ENCODE measurements at places on chromosomes 11 and 22.

GRCh38 chr11:27423125-27423524 lies 49.5 kb downstream of the LGR4 start:
- H3K27ac ChIP-seq = no peak overlapping the region
- H3K36me3 ChIP-seq = no peaks in the 10 kb centered on the region
- H3K4me3 ChIP-seq = no peak overlapping the region

DNA sequence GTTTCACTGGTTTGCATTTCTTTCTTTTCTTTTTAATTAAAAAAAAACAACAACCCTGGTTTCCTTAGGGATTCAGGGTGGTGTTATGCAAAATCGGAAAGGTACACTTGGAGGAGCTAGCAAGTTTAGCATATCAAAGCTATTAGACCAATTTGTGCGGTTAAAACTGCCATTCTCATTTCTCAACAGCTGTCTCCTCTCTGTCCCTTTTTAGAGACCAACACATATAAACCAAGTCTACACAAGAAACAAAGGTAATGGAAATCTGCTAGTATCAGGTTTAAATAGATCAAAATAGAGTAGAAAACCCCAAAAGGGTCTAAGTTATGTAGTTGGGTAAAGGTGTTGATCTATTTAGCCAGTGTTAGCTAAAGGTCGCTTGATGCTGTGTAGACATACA lies 1.7 kb upstream of the SESN3 start:
- DNase-seq = no peak
- no peak overlapping the region for H3K4me3 ChIP-seq
- peaks cover 3% of the 10 kb centered on the region for H3K36me3 ChIP-seq
- no peak overlapping the region for H3K27ac ChIP-seq
- peaks cover 16% of the 10 kb centered on the region for H3K27me3 ChIP-seq

DNA sequence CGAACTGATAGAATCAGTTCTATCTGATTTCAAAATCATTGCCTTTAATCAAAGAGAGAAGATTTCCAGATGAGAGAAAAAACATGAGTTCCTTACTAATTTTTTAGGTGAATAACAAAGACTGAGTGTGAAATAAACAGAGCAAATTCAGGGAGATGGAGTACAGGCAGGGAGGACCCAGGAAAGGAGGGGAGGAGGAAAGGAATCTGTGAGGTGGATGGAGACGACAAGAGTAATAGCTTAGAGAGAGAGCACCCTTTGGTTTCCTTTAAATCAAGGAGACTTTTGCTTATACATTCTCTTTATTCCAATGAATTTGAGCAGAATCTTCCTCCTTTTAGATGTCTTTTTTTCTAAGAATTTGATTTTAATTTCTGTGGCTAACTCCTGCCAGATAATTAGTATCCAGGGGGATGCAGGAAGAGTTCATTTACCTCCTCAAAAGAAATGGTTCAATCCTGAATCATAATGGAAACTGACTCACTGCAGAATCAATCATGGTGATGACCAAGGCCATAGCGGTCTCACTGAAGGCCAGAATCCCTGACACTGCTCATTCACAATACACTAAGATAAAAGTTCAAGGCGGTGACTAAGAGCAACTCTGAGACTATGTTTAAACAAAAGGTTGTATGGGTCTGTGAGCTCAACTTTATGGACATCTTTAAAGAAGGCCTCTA lies 234.0 kb upstream of the ZC3H12C start:
- no peak overlapping the region for H3K27ac ChIP-seq
- no peak overlapping the region for H3K4me3 ChIP-seq
- no peak for DNase-seq
- H3K36me3 ChIP-seq = no peaks in the 10 kb centered on the region

DNA sequence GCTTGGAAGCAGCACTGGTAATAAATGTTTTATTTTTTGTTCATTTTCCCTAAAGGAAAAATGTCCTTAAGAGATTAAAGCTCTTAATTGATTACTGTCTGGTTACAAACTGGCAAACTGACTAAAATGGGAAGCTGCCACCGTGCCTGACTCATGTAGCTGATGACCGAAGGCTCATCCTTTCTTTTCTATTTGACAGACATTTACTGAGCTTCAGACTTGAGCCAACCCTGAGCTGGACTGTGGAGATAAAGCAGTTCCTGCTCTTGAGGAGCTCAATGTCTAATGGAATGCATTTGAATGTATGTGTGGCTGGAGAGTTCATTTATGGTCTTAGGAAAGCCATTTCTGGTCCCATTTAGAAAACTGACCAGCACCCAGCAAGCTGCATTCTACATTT lies 91.3 kb downstream of the RNF169 start:
- no peaks in the 10 kb centered on the region for H3K27me3 ChIP-seq
- H3K4me1 ChIP-seq = peaks cover 2% of the 10 kb centered on the region
- H3K36me3 ChIP-seq = peaks cover 63% of the 10 kb centered on the region
- H3K27ac ChIP-seq = no peak overlapping the region
- H3K4me3 ChIP-seq = no peak overlapping the region

DNA sequence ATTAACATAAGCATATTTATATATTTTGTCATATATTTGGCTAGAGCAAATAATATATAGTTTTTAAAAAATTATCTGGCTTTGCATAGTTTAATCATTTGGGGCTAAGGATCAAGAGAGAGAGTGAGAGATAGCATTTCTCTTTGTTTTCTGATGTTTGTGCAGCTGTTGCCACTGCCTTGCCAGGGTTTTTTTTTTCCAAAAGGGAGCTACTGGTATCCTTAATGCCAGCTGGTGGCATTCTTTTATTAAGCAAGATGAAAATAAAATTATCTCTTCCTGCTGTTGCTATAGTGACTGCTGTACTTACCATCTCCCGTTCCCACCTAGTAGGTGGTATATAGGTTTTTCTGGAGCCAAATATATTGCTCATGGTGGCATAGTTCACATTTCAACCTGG lies 793.3 kb upstream of the ARHGAP42 start:
- no peak overlapping the region for H3K4me3 ChIP-seq
- no peak overlapping the region for H3K27ac ChIP-seq
- no peaks in the 10 kb centered on the region for H3K27me3 ChIP-seq
- H3K4me1 ChIP-seq = no peaks in the 10 kb centered on the region
- no peaks in the 10 kb centered on the region for H3K36me3 ChIP-seq

- H3K36me3 ChIP-seq = no peaks in the 10 kb centered on the region
- DNase-seq = no peak
- H3K4me1 ChIP-seq = no peaks in the 10 kb centered on the region
- no peak overlapping the region for H3K4me3 ChIP-seq
Measured at GRCh38 chr11:130771708-130772107, 144.6 kb downstream of the SNX19 start.

Measured in activated CD8-positive, alpha-beta memory T cell treated with anti-CD3 and anti-CD28 coated beads, Interleukin-2, amount 10 ng/mL, durations not matched to agents 7 days and 5 days (primary cell).